ENCODE measurements at places on chromosomes 7 and 10.
A peak's percentile ranks its signal among the peaks of the same experiment; 100 is the strongest.

DNA sequence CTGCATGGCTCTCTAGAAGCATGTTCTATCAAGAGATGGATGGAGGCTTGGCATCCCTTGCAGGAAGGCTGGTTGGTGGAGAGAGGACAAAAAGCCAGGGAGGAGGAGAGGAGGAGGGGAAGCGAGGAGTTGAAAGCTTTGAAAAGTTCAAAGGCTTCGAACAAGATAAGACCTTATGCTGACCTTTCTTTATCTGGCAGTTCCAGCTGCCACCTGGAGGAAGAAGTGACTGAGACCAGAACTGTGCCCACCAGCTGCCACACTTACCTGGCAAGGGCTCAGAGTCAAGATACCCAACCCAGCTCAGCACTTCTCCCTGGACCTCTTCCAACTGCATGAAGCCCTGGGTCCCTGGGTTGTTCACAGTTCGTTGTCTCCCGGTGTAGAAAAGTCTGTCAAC lies 14.8 kb downstream of the CCL24 start:
- DNase-seq, result no peak

DNA sequence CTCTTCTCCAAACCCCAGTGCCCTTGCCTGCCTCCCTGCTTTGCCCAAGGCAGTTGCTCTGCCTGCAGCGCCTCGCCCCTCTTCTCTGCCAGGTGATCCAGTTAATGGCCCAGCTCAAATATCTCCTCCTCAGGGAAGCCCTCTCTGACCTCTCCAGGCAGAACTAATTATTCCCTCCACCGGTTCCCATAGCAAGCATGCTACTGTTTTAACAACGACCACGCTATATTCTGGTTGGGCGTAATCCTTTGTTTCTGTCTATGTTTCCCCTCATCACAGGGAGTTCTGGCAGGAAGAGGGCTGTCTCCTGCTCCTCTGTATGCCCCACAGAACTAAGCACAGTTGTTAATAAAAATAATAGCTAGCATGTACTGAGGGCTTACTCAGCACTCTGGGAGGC lies 36.8 kb upstream of the R3HCC1L start:
- DNase-seq, result no peak

GRCh38 chr7:6409944-6410693 lies 37.6 kb downstream of the DAGLB start:
- DNase-seq, result no peak

DNA sequence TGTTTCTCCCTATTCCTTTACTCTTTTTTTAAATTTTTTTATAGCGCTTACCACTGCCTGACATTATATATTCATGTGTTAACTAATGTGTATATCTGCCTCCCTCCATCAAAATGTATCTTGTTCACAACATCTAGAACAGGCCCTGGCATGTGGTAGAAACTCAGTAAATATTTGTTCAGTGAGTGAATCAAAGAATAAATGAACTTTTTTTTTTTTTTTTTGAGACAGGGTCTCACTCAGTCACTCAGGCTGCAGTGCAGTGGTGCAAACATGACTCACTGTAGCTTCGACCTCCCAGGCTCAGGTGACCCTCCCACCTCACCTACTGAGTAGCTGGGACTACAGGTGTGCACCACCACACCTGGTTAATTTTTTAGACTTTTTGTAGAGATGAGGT lies 7.5 kb upstream of the CALD1 start:
- DNase-seq, result no peak

- DNase-seq, result no peak
Observed at GRCh38 chr10:25104441-25104840, 70.4 kb upstream of the GPR158 start.

DNA sequence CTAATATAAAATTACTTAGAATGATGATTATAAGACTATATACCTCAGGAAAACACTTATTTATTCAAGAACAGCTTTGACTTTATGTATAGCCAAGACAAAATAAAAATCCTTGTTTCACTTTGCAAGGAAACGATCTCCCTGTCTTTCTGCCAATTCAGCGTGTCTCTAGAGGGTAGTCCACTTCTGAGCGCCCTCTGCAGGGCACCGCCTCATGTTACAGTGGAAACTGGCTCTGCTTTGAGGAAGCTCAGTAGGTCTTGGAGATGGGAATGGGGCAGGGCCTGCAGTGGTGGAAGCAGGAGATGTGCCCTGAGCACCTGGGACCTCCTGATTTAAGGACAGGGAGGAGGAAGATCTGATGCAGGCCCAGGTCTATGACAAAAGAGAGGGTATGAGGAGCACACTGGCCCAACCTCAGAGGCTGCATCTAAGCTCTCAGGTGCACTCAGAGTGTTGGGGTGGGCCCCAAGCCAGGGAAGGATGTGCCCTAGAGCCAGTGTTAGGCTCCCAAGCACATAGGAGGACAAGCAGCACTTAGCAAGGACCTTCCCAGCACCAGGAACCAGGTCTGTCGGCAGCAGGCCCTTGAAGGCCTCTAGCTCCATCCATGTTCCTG lies 481.0 kb downstream of the TNS3 start:
- peak; percentile 78 for DNase-seq

- no peak for DNase-seq
Observed at GRCh38 chr7:70000737-70001348, 402.6 kb downstream of the AUTS2 start.

DNA sequence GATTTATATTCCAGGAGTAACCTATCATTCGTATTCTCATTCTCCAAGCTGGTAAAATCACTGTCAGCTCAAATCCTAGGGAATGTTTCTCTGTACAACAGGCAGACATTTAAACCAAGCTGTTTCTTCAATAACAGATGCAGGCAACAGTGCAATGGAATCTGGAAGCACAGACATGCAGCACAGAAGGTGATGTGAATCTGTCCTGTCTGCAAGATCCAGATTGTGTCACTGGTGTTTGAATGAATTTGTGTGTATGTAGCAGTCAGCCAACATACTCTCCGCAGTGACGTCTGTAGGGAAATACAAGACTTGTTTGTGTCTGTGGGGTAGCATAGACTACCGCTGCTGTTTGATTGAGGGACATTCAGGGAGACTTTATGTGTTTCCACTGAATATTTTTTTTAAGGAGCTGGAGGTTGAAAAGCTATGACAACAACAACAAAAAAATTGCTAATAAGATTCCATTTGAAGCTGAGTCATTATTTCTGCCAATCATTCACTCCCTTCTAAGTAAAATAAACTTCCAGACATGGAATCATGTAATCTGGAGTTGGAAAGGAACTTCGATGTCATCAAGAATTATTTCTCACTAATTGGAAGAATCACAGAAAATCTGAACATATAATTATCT lies 122.9 kb upstream of the MYO3A start:
- no peak for DNase-seq

DNA sequence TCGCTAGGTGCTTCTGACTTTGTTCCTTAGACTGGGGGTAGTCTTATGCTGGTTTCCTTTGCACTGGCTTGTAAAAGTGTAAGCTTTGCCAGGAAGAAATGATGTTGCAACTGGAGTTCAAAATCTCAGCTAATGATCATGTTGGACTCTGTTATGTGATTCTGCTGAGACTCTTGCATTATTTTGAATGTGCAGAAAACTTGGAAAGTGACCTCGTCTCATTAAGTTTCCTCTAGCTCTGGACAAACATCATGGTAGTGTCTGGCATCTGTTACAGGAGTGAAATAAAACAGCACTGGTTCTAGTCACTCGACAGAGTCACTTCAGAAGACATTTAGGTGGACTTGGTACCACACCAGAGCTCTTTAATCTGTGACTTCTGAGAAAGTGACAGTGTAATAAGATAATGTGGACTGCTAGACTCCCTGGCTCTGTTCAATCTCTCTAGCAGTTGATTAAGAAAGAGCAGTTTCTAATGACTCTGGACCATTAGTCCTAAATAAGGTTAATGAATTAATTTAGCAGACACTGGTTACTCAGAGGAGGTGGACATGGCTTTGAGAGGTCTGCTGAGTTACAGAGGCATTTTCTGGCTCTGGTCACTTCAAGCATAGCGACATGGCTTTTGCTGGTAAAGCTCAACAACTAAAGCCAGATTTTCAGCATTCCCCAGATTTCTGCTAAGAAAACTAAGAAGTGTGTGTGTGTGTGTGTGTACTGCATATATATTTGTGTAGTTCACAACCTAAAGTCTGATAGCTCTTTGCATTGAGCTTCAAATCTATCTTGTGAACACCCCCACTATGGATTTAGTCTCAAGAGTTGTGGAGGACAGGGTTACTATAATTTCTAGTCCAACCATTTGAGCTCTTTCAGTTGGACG lies 2.0 kb downstream of the NRP1 start:
- no peak for DNase-seq

GRCh38 chr10:124996854-124997215 lies 54.9 kb downstream of the ZRANB1 start:
- DNase-seq, result no peak

- no peak for DNase-seq
Observed at GRCh38 chr10:116470071-116470470, 42.4 kb downstream of the PNLIPRP3 start.

DNA sequence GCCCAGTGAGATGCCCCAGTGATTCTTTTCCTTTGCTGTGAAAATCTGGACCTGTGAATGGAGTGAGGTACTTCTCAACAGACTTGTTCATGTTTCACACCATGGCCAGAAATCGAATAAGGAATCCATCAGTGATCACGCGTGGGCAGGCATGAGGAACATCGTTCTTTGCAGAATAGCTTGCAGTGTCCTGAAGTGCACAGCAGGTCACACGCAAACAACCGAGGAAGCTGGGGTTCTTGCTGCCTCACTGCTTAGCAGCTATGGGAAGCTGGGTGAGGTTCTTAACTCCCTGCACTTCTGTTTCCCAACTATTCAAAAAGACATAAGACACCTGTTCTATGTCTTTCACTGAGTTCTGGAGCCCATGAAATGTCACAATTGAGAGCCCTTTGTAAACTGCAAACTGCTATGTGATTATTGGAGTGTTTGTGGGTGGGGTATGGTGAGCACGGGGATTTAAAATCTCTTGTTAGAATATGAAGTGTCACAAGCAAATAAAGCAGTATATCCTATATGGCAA lies 253.4 kb downstream of the KIAA1217 start:
- DNase-seq, result no peak

DNA sequence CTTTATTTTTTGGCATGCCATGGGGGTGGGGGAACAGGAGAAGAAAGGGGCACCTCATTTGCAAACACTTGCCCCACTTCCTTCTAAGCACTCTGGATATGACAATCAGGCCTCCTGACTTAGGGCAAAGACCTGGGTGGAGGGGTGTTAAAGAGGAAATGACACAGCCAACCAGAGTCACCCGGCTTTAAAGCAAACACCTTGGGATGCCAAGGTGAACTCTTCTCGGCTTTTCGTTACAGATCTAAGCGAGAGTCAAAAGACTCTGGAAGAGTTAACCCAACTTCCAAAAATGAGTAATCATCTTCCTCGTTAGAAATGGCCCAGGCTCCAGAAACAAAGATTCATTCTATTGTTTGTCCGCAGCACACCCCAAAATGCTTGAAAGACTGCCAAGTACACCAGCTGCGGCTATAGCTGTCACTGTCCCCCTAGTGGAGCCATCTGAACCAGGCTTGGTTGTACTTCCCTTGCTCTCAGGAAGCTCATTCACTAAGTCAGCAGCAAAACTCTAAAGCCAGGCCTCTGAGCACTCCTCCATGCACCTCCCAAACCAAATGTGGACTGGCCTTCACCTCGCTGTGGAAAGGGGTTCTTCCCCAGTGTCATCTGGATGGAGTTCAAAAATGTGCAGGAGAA lies 24.8 kb downstream of the FAM53B start:
- DNase-seq, result no peak

DNA sequence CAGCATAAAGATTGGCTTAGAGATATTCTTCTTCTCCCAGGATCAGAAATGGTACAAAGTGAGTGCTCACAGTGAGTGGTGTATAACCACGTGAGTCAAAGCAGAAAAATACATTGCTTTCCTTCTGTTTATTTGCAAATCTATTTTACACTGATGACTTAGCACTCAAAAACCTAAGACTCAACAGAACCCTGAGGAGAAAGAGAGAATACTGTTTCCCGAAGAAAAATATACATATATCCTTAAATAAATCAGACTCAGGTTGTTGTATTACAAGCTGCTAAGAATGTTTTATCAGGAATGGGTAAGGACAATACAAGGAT lies 48.7 kb downstream of the ODAD2 start:
- no peak for DNase-seq

GRCh38 chr7:47719675-47720074 lies 137.8 kb upstream of the TNS3 start:
- DNase-seq, result no peak

GRCh38 chr7:48031111-48031510 lies 2.2 kb upstream of the SUN3 start:
- DNase-seq, result no peak

- DNase-seq, result peak; percentile 78
Observed at GRCh38 chr10:97713826-97714400, 383 bp downstream of the MARVELD1 start.

DNA sequence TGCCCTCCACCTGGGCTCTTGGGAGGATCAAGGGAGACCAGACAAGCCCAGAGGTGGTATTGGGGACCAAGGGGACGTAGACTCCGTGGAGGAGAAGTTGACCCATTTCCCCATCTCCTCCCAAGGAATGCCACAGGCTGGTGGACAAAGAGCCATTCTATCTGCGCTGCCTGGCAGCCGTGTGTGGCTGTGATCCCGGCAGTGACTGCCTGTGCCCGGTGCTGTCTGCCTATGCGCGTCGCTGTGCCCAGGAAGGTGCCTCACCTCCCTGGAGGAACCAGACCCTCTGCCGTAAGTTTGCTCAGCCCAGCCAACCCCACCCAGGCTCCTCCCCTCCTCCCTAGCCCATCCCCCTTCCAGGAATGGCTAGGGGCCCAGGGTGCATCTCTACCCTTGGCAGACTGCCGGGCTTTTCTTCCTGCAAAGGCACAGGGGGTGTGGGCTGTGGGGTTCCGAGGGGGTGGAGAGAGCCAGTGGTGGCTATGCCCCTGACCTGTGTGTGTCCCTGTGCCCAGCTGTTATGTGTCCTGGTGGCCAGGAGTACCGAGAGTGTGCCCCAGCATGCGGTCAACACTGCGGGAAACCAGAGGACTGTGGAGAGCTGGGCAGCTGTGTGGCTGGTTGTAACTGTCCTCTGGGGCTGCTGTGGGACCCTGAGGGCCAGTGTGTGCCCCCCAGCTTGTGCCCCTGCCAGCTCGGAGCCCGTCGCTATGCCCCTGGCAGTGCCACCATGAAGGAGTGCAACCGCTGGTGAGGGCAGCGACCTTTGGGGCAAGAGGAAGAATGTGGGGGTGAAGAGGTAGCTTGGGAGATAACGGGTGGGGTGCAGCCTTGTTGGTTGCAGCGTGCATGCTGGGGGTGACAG lies 10.2 kb upstream of the ZNF467 start:
- DNase-seq, result no peak

DNA sequence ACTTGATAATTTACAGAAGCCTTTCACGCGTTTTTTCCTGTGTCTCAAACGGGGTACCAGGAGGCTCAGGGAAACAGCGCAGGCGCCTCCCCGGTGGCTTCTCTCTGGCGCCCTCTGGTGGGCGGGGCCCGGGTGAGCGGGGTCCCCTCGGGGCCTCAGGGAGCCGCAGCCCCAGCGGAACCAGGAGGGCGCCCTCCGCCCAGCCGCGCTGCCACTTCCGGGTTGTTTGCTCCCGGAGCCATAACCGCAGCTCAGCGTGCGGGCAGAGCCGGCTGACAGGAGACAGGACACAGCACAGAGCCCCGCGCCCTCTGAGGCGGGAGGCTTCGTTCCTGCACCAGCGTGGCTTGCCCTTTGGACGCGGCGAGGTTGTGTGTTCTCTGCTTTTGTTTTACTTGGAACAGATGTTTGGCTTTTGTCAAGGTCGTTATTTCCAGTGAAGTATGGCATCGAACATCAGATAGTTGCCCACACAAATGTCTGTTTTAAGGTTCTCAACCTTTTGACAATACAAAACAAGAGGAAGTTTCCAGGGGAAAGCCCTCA lies 6.9 kb upstream of the CYP2E1 start:
- DNase-seq, result peak; percentile 87

GRCh38 chr10:115606741-115607140 lies 513.6 kb downstream of the ATRNL1 start:
- no peak for DNase-seq

GRCh38 chr7:136859803-136860202 lies 8.6 kb upstream of the CHRM2 start:
- DNase-seq, result no peak
